ENCODE measurements at places on chromosomes 1 and 21. TPM values are rescaled to one million over a fixed set of nuclear protein-coding genes. Genes with fewer than 3 reads are reported as not detected.

CFHR3 gene
- 0.42 TPM for polyA plus RNA-seq

SARS1 gene
- 127 TPM for polyA plus RNA-seq

ETV3L gene
- not detected for polyA plus RNA-seq

TMPRSS15 gene
- polyA plus RNA-seq, result 0.67 TPM

TFF2 gene
- polyA plus RNA-seq, result not detected

ABCG1 gene
- 10.1 TPM for polyA plus RNA-seq

DSCAM gene
- 0.12 TPM for polyA plus RNA-seq

KRTAP7-1 gene
- polyA plus RNA-seq, result not detected

BRDT gene
- not detected for polyA plus RNA-seq

Data from right renal pelvis (tissue), 4 donors.